ENCODE measurements at places on chromosomes 1 and 21.

DNA sequence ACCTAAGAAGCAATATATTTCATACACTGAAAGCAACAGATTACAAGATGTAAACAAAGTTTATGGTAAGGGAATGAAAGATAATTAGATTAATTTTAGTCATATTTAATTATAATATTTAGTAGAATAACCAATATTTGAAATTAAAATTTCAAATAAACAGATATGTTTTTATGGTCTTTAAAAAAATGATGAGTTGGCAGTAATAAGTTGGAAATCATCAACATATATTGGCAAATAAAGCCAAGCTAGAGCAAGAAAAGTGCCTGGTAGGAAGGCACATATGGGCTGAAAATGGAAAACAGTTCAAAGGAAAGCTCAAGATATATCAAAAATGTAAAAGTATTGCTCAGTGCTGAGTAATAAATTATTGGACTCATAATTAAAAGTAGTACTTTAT is 1274.0 kb downstream of the AMY1C start:
- no peak for DNase-seq

DNA sequence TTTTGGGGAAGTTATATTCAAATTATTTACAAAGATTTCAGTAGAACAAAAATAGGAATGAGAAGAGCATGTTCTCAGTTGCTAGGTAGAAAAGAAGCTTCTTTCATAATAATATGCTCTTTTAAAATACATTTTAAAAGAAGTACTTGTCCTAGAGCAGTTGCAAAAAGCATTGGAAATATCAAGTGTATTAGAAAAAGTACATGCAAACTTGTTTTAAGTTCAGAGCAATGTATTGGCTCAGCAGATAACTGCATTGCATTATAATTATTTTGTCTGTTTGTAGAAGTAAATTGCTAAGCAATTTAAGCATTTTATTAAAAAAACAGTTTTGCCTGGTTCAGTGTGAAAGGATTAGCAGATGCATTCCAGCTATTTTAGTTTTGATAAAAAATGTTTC is 806.4 kb downstream of the USP25 start:
- no peak for DNase-seq

GRCh38 chr1:54884768-54885167 is 2.2 kb downstream of the DHCR24 start:
- no peak for DNase-seq

GRCh38 chr1:32695098-32695904 is 7.3 kb downstream of the SYNC start:
- DNase-seq: no peak

DNA sequence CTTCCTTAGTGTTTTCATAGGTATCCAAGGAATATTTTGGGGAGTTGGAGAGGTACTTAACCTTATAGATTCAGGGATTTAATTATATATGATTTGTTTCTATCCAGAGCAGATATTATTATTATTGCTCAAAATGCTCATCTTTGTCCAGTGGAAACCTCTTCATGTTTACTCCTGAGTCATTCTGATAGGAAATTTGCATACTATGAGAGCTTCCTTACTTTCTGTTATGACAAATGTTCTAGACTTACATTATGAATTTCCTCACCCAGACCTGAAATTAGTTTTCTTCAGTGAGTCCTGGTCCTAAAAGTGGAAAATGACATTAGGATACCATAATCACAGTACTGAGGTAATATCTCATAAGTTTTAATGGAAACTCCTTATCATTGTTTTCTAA is 57.5 kb upstream of the PLPPR5 start:
- DNase-seq: no peak

DNA sequence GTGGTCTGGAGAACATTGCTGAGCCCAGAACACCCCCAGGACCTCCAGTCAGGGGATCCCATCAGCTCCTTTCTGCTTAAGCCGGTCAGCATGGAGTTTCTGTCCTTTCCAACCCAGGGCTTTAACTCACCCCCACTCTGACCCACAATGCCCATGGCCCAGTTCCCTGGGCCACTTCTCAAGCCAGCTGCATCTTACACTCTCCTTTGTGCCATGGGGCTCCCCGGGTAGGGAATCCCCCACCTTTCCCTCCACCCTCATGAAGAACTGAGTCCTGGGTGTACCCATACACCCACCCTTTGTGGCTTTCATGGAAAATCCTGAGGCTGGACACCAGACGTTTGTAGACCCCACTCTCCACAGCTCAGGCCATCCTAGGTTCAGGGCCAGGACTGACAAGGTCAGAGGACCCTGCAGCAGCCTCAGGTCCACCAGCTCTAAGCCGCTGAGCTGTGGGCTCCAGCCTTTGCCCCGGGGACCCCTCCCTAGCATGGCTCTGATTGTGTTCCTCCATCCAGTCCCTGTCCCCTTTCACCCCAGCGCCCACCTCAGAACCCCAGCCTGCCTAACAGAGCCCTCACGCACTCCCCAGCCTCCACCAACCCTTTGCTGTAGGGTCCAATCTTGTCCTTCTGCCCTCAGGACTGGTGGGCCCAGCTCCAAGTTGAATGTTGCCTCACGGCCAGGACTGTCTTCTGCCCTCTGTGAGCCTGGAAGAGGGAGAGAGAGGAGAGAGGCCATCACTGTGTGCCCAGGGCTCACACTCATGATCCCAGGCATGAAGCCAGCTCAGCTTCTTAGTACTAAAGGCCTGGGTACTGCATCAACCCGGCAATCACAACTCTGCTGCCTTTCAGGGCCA is 394.8 kb downstream of the MATN1 start:
- no peak for DNase-seq

DNA sequence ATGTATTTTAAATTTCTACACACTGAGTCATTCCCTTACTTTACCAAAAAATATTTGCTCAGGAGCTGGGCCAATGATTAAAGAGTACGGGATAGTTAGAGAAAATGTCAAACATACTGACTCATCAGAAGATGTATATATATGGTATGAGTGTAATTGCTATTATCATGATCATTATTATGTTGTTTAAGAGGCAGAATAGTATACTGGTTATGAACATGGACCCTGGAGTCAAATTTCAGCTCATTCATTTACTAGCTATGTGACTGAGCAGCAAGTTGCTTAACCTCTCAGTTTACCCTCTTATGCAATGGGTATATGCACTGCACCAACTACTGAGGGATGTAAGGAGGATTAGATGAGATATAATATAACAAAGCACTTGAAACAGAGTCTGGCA is 41.2 kb upstream of the USH2A start:
- DNase-seq: no peak

GRCh38 chr1:78297836-78298235 is 192.9 kb upstream of the PTGFR start:
- no peak for DNase-seq

DNA sequence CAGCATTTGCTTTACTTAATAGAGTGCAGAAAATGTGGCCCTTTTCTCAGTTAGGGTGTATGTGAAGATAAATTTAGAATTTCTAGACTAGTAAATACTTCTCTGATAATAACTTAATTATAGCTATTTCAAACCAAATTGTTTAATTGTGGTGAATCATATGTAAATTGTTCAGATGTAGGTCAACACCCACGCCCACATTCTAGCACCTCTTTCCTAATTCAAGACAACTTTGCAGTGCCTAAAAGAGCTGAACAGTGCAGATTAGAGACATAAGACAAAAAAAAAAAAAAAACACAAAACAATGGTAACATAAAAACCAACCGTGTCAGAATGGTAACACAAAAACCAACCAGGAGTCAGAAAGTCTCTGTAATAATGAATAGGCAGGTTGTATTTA is 758.3 kb downstream of the USP25 start:
- no peak for DNase-seq

- DNase-seq: no peak
Observed at GRCh38 chr1:77308889-77309621, 27.2 kb downstream of the AK5 start.

DNA sequence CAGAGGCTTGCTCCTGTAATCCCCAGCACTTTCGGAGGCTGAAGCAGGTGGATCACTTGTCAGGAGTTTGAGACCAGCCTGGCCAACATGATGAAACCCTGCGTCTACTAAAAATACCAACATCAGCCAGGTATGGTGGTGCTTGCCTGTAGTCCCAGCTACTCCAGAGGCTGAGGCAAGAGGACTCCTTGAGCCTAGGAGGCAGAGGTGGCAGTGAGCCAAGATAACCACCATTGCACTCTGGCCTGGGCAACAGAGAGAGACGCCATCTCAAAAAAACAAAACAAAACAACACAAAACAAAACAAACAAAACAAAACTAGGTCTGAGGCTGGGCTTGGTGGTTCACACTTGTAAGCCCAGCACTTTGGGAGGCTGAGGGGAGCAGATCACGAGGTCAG is 38.7 kb upstream of the RAP1GAP start:
- DNase-seq: no peak

DNA sequence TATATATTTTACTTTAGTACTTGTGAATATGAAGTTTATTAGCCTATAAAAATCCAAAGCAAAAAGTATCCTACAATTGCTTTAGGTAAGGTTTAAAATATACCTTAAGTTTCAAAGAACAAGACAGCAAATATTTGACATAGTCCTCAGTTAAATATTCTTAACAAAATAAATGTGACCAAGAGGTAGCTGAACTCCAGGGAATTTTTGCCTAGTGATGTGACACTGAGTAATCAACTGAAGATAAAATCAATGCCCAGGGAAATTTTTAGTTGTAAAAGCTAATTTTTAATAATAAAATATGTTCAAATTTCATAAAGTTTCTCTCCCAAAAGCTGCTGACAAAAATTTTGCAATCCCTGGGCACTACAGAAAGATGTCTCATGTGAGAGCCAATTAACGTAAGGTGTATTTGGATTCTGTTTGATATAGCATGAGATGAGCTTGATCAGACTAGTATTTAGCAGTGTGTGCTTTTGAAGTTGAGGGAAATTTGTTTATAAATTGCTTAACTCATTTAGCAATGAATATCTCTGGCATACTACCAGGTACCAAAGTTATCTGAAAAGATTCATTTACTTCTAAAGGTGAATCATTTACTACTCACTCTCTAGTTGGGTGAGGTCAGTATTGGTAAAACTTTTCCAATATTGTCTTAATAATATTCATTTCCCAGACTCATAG is 80.2 kb upstream of the PALMD start:
- no peak for DNase-seq

DNA sequence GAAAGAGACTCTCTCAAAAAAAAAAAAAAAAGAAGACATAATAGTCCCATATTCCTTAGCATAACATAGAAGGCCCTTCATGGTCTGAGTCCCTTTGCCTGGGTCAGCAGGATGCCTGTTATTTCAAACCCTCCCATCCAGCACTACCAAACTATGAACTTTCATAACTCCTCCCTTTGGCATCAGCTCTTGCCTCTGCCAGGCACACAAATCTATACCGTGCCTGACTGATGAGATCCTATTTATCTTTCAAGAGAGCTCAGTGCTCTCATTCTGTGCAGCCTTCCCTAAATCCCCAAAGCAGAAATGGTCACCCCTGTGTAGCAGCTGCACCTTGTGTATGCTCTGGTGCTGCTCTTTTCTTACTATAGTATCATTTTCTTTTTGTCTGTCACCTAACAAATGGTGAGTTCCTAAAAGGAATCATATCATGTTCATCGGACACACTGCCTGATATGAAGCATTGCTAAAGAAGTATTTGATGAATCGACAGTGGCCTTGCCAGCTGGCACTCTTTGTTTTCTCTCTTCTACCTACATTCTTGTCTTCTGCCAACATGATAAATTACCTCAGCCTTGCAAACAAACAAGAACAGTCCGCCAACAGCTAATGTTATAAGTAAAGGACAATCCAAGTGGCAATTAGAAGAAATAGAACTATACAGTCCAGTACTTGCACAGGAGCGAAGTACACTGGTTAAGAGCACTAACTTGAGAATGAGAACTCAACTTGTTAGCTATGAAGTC is 29.9 kb downstream of the FMO4 start:
- no peak for DNase-seq

DNA sequence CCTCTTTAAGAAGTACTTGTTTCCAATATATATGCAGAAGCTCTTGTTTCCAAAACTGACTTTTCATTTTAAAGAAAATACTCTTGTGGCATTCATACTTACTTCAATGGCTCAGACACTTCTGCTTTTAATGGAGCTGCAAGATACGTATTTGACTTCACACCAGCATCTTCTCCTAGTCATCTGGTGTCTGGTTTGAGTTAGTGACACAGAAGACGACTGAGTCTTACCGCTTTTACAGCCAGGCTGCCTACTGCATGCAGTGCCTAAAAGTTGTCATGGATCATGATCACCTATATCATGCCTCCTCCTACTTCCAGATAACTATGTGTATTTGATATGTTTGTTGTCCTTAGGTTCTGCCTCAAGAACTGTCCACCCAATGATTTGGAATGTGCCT is 185.9 kb downstream of the TPR start:
- DNase-seq: no peak

GRCh38 chr1:22845398-22845935 is 127.2 kb downstream of the LACTBL1 start:
- DNase-seq: no peak

DNA sequence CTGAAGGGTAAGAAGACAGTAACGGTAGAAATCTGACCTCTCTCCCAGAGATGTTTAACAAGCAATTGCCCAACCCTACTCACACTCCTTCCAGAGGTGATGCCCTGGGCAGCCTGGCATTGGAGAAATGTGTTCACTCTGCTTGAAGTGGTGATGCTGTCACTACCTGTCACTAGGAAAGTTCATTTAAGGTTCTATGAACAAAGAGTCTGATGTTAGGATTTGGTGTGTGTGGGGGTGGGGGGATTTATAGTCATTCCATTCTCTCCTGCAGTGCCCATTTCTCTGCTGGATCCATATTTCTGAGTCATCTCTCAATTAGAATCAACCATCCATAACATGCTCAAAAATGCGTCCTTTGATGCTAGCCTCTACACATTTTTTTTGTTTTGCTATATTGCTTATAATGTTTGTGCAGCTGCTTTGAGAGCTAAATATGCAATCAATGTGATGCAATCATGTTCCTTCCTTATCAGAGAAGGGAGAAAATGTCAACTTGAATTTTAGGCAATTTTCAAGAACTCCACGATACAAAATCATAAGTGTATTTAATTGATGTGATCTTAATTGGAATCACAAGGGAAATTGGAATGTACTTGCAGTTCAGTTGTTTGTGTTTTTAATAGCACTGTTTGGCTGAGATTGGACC is 173.9 kb downstream of the DUSP10 start:
- no peak for DNase-seq

DNA sequence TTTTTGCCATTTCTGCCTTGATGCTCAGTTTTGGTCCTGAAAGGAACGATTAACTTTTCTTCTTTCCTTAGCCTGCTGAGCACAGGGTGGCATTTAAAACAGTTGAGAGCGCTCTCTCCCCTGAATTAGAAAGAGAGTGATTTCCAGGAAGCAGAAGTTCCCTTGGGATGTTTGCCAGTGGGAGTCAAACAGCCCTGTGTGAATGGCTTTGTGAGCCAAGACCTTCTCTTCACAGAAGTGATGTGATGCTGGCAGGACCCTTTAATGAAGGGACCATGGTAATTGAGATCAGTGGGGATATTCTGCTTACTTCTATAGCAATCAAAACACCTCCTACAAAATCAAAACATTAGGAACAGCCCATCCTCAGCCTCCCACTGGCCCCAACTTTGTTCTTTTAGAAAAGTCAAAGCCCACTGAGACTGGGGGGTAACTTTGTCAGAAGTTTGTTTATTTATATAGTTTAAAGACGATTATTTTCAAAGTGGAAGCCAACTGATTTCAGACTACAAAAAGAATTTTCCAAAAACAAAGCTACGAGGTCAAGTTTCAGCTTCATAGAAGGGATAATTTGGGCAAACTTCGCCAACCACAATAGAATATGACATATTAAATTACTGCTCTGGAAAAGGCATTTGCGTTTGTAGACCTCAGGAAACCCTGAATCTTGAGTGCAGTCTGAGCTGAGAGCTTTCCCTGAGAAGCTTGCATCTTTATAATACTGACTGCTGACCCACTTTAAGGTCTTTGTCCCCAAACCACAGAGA is 122.7 kb downstream of the GABPA start:
- no peak for DNase-seq

GRCh38 chr1:32138965-32139364 is 31.1 kb downstream of the KPNA6 start:
- no peak for DNase-seq
